Pulmonary artery endothelial cell (primary cell): ENCODE measurements at places on chromosomes 7 and 10.

- no peak for DNase-seq
Observed at GRCh38 chr7:110868458-110868857, 222.5 kb upstream of the LRRN3 start.

DNA sequence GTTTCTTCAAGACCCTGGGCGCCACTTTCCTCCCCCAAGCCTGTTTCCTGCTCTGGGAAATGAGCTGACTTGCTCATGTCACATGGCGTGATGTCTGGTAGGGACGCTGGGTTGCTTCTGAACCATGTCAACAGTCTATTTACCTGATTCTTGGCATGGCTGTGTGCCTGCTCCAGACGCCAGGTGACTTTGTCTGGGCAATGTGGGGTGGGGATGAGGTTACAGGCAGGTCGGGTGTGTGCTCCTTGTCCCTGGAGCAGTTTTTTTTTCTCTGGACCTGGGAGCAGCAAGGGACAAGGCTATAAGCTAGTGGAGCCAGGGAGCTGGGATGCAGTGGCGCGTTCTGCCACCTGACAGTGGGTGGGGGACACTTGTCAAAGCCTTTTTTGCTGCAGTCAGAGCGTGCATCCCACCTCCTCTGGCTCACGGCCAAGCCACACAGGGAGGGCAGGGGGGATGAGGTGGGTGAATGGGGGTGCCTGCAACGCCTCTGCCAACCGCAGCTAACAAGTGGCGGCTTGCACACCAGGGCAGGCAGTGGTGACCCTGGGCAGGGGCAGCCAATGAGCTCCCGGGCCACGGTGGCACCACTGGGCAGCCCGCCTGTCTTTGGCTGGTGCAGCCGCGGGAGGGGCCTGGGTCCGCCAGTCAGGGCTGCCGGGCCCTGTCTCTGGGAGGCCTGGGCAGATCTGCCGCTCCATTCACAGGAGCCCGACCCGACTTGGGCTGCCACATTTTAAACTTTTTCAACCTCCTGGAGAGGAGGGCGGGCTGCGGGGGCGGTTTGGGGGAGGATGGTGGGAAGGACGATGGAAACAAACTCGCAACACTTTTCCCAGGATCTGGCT is 22.9 kb downstream of the DNAJB12 start:
- DNase-seq, result peak; percentile 66

- no peak for DNase-seq
Observed at GRCh38 chr7:118648002-118648401, 423.5 kb downstream of the ANKRD7 start.

DNA sequence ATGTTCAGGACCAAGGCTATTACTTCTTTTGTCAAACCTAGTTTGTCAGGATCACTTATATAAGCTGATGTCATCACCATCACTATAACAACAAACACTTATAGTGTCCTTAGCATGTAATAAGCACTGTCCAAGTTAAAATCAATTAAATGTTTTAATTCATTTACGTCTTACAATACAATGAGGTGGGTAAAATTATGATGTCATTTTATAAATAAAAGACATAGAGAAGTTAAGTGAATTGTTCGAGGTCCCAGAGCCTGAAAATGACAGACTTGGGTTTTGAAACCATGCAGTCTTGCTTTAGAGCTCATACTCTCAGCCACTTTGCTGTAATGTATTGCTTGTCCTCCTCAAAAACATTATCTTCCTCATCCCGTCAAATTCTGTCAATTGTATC is 48.3 kb downstream of the SLC13A1 start:
- no peak for DNase-seq

GRCh38 chr7:130872756-130873448 is 138.9 kb upstream of the KLF14 start:
- DNase-seq, result no peak

DNA sequence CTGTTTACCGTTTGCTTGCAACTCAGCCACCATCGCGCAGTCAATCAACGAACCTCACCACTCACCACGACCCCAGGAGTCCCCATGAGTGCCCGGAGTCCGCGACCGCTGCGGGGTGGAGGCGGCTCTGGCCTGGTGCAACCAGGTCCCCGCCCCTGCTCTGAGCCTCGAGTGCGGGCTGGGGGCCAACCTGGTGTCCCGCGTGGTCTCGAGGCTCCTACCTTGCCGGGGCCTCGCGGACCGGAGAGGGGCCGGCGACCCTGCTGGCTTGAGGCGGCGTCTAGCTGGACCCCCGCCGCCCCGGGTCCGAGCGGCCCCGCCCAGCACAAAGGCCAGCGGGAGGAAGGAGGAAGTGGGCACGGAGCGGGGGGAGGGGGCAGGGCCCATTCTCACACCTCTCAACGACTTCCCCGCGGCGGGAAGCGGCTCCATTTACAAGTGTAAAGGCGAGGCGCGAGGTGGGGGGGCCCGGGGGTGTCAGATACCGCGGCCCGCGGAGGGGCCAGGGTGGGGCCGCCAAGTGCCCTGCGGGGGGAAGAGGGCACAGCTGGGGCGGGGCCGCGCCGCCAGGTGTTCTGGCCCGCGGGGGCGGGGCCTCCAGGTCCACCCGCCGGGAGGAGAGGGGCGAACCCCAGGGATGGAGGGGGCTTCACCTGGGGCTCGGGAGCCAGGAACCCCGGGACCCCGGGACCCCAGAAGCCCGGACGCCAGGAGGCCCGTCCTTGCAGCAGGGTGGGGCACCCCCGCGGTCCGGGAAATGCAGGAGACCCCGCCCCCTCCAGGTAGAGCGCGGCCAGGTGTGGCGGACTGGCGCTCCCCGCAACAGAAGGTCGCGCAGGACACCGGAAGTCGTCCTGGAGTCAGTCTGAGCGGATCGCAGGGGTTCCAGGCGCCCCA is 8.6 kb downstream of the CTBP2 start:
- DNase-seq, result no peak

DNA sequence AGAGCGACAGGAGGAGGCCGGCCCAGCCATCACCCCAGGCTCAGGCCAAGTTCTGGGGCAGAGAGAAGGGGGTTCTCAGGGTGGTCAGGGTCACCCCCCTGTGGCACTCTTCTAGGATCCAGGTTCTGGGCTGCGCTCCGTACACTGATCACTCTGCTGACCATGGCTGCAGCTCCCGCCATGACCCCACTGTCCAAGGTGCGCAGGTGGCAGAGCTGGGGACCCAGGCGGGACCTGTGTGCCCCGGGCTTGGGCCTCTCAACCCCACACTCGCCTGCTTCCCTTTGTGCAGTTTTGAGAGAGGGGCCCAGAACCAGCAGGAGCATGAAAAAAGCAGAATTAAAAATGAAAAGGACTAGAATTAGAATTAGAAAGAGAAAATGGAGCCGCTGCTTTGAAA is 227.1 kb downstream of the FANK1 start:
- DNase-seq, result no peak

DNA sequence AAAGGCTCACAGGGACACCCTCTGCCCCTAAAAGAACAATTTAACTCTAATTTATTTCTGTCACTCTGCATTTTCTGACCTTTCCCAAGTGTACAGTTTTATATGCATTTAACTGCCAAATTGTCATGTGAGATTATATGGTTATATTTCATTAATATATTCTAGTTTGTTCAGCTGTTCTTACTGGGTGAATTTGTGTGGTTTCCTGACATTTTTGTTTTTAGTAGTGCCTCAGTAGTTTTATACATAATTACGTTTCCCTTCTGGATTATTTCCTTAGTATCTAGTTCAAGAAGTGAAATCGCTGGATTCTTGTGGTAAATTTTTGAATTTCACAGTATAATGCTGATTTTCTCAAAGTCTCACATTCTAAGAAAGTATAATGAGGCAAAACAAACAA is 41.3 kb downstream of the EGFR start:
- no peak for DNase-seq

DNA sequence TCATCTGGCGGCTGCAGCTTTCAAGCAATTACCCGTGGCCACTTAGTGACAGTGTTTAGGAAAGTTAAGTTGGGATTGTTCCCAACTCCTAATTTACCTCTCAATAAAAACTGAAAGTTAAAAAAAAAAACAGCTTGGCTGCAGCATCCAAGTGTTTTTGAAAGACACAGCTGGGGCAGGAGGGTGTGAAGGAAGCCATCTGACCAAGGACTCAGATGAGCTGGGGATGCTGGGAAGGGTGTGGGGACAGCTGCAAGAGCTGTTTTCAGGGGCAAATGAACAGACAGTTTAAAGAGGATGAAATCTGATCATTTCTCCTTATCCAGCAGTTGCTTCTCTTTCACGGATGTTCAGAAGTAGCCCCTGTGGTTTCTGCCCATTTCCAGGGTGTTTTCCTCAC is 129.2 kb upstream of the CDCA7L start:
- no peak for DNase-seq

DNA sequence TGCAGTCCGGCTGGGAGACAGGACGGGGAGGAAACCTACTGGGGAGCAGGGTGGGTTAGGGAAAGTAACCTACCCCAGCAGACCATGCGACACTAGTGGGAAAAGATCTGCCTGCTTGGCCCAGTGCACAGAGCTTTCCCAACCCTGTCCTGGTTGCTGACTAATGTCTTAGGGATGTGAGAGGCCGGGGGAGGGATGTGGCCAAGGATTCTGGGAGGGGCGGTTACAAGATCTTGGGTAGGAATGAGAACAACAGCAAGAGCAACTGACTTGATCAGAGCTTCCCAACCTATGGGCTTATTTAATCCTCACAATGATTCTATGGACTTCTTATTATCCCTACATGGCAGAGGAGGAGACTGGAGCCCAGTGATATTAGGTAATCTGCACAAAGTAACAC is 24.0 kb upstream of the EIF5AL1 start:
- DNase-seq, result no peak

DNA sequence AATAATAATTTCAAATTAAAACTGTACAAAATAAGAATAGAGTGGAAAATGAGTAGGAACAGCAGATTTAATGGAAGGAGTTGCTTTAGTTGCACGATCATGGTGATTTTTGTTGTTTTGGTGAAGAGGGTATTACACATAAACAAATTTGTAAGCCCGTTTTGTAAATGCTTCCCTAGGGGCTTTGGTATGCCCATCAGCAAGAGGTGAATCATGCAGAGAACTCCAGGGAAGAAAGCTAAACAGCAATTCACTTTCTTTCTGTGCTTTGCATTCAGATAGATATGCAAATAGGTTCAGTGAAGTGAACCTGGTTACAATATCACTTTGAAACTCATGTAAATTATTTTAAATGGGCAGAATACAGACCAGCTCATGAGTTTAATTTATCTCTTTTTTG is 422.2 kb upstream of the MTPN start:
- DNase-seq, result no peak

- no peak for DNase-seq
Observed at GRCh38 chr10:30579574-30579973, 50.0 kb downstream of the LYZL2 start.
